ENCODE measurements at places on chromosomes 7 and 10. TPM values are rescaled to one million over a fixed set of nuclear protein-coding genes. Genes with fewer than 3 reads are reported as not detected.

LRRC18 gene
- 0.20 TPM for polyA plus RNA-seq

CDK14 gene
- 26.1 TPM for polyA plus RNA-seq

TAS2R39 gene
- not detected for polyA plus RNA-seq

TAS2R41 gene
- polyA plus RNA-seq, result not detected

LIPM gene
- not detected for polyA plus RNA-seq
